ENCODE measurements at places on chromosomes 6 and 20.

- peak; percentile 8 for DNase-seq
Measured at GRCh38 chr6:153927867-153928266, 111.2 kb upstream of the OPRM1 start.

DNA sequence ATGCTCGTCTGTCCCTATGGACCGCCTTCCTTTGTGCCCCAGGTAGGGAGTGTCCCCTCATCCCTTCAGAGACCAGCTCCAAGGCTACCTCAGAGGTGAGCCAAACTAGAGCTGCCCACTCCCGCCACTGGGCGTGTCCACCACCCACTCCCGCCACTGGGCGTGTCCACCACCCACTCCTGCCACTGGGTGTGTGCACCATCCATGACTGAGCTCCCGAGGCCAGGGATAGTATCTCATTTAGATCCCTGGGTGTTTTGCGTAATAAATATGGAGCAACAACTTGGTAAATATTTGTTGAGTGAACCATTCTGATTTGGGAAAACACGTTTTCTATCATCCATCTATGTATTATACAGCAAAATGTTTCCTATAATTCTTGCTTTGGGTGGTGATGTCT is 68.8 kb downstream of the ZBTB2 start:
- no peak for DNase-seq

GRCh38 chr6:156114541-156114940 is 658.9 kb upstream of the NOX3 start:
- no peak for DNase-seq

GRCh38 chr6:166772518-166772917 is 145.5 kb upstream of the RPS6KA2 start:
- DNase-seq, result no peak

- DNase-seq, result no peak
Measured at GRCh38 chr6:17653198-17653882, 53.2 kb downstream of the FAM8A1 start.

- no peak for DNase-seq
Measured at GRCh38 chr6:13469693-13470092, 17.7 kb downstream of the GFOD1 start.

- no peak for DNase-seq
Measured at GRCh38 chr6:161189891-161190290, 84.0 kb downstream of the AGPAT4 start.

DNA sequence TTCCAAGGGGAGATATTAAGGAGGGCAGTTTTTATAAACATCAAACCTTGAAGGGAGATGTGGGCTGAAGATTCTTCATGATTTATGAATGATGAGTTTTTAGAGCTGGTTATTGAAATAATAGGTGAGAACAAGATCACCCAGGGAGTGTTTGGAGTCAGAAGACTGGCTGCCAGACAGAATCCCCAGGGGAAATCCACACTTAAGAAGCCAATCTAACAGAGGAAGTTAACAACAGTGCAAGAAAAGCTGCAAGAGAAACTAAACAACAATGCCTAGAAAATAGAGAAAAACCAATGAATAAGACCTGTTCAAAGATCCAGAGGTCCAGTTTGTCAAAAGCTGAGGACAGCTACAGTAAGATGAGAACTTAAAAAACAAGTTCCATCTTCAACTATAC is 167.9 kb upstream of the MAN1A1 start:
- DNase-seq, result peak; percentile 6

DNA sequence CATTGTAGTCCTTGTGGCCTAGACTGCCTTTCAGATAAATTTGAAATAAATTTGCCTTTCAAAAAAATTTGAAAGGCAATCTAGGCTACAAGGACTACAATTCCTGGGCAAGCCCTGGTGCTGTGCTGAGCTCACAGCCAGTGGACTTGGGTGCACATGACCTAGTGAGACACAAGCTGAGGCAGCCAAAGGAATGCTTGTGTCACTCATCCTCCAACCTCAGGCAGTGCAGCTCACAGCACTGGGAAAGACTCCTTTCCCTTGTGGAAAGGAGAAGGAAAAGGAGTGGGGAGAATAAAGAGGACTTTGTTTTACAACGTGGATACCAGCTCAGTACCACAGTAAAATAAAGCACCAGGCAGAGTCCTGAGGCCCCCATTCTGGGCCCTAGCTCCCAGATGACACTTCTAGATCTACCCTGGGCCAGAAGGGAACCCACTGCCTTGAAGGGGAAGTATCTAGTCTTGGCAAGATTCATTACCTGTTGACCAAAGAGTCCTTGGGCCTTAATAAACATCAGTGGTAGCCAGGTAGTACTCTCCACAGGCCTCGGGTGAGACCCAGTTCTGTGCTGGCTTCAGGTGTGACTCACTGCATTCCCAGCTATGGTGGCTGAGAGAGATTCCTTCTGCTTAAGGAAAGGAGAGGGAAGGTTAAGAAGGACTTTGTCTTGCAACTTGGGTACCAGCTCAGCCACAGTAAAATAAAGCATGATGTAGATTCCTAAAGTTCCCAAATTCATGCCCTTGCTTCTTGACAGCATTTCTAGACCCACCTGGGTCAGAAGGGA is 659.7 kb upstream of the FLRT3 start:
- no peak for DNase-seq

DNA sequence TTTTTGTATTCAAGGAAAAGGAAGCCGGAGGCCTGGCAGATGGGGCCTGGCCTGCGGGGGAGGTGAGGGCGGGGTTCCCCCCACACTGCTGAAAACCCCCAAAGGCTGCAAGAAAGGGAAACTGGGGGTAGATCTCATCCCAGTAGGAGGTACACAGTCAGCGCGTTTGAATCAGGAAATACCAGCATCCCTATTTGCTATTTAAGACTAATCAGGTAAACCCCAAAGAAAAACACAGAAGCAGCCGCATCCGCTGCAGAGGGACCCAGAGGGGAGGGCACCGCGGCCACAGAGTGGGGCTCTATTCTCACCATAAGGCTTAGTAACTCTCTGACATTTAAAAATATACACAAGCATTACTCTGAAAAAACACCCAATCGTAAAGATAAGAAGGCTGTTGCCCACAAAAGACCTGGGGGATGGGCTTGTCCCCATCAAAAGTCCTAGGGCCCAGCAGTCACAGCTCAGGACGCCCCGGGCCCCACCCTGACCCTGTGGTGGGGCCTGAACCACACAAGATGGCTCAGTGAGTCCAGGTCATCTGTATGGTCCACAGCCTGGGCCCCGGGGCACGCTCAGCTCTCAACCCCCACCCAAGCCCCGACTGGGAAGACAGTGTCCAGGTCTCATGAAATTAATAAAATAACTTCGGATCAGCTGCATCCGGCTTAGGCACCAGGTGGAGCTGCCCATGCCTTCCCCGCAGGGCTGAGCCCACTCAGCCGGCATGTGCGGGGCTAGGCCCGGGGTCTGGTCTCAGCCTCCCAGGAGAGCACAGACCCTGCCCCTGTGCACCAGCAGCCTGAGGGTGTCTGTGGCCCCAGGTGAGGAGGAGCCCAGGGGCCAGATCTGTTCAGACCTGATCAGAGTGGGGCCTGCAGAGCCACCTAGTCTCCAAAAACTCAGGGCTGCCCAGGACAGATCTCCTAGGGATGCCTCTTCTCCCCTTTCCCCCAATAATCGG is 31.0 kb downstream of the KCNQ2 start:
- no peak for DNase-seq

- DNase-seq, result peak; percentile 17
Measured at GRCh38 chr20:34876406-34877282, at the start of gene ACSS2. Gene ACSS2 (plus strand): TSS chr20:34876612. CDS start chr20:34876646, 34 bp downstream.

- no peak for DNase-seq
Measured at GRCh38 chr6:167652701-167653095, 174.0 kb upstream of the AFDN start.

DNA sequence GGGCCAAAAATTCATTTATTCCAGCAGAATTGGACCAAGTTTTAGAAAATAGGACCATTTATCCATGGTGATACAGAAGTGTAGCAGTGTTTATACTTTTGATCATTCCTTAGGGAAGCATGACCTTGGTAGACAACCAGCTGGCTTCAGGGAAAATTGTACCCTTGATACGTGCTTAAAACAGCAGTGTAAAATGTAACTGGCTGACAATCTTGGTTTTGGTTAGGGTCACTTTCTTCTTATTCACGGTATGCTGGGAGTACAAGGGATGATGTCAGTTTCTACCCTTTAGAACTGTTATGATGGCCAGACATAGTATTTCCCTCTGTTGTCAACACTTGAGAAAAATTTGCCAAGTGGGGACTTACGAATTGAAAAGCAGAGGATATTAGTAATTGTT is 157.1 kb downstream of the BCKDHB start:
- DNase-seq, result no peak

GRCh38 chr20:7123457-7123856 is 356.0 kb downstream of the BMP2 start:
- no peak for DNase-seq

DNA sequence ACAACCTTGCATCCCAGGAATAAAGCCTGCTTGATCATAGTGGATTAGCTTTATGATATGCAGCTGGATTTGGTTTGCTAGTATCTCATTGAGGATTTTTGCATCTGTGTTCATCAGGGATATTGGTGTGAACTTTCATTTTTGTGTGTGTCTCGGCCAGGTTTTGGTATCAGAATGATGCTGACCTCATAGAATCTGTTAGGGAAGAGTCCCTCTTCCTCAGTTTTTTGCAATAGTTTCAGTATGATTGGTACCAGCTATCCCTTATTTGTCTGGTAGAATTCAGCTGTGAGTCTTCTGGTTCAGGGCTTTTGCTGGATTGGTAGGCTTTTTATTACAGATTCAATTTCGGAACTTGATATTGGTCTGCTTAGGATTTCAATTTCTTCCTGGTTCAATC is 132.5 kb downstream of the ZFAND3 start:
- no peak for DNase-seq

DNA sequence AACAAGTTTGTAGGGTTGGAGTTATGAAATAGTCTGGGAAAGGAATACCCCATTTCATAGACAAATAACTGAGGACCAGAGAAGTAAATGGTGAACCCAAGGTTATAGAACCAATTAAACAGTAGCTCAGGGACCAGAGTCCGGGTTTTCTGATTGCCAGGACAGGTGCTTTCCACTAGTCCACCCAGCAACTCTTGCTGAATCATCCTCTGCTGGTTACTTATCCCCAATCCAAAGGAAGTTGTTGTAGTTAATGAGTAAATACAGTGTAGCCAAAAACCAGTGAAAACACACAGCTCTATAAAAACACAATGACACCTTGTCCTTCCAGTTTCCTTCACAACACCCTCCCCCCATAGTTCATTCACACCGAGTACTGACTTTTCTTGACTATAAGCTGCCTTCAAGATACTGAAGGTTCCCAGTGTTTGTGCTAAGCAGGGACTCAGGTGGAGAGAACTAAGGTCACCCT is 766 bp upstream of the TINAG start:
- DNase-seq, result no peak

- no peak for DNase-seq
Measured at GRCh38 chr6:115667478-115668026, 393.1 kb downstream of the FRK start.

- DNase-seq, result no peak
Measured at GRCh38 chr6:143539734-143540133, 28.2 kb upstream of the FUCA2 start.

- no peak for DNase-seq
Measured at GRCh38 chr6:16832043-16832567, 70.8 kb upstream of the ATXN1 start.

DNA sequence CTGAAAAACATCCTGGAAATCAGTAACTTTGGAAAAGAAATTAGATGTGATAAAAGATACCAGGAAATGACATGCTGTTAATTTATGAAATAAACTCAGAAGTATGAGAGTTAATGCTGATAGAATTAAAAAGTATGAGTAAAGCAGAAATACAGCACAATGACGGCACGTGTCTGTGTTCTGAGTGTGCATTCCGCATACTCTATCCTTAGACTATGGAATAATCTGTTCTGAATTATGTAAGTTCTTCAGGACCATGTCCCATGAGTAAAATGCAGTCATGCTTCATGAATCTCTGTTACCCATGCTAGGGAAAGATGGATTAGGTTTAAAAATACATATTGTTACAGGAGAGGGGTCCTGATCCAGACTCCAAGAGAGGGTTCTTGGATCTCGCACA is 21.7 kb downstream of the HECA start:
- no peak for DNase-seq

DNA sequence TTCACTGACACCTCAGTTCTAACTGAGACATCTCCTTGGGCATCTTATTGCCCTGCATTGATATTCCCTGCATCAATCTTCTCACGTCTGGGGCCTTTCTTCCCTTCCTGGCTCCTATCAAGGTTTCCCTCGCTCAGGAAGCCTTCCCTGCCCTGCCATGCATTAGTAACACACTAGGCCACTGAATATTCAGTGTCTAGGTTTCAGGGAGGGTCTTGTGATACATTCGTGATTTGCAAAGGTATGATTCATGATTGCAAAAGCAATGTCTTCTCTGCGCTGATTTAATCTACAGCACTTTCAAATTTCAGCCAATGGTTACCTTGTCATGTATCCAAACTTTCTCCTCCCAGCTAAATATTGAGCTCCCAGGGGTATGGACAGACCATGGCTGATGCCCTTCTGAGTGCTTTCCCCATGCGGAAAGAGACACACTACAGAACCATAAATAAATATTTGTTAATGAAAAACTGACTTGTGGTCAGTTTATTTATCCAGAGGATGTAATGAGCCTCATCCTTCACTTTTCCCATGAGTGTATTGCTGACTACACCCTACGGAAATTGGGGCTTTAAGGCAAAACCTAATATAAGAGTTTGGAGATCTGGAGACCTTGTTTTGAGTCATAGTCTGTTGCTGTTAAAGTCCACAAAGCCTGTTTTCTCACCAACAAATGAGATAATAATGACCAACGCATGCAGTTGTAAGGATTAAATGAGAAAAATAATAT is 21.6 kb upstream of the PCSK2 start:
- DNase-seq, result no peak

GRCh38 chr6:6942831-6943230 is 164.9 kb upstream of the RREB1 start:
- peak; percentile 3 for DNase-seq

- DNase-seq, result peak; percentile 30
Measured at GRCh38 chr6:74356391-74356790, 660.4 kb downstream of the CD109 start.

- no peak for DNase-seq
Measured at GRCh38 chr6:50380406-50381098, 330.8 kb upstream of the DEFB112 start.

GRCh38 chr6:29887330-29887818 is 55.0 kb upstream of the HLA-A start:
- DNase-seq, result peak; percentile 6

DNA sequence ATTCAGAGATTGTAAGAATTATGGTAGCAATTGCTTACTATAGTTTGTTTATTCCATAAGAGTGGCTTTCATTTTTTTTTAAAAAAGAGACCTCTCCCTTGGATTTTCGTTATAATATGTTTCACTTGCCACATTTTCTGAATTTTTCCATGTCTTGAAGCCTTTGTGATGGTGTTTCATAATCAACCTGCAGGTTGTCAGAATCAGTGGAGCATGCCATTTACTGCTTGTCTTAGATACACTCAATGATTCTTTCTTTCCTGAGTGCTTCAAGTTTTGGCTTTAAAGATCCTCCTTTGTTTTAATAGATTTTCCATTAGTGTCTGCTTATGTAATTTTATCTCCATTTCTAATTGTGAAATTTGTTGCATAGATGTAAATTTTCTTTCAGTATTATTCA is 31.2 kb downstream of the KCNQ5 start:
- no peak for DNase-seq

All from fibroblast of pulmonary artery (primary cell).